ENCODE measurements at places on chromosomes 1 and 21.

DNA sequence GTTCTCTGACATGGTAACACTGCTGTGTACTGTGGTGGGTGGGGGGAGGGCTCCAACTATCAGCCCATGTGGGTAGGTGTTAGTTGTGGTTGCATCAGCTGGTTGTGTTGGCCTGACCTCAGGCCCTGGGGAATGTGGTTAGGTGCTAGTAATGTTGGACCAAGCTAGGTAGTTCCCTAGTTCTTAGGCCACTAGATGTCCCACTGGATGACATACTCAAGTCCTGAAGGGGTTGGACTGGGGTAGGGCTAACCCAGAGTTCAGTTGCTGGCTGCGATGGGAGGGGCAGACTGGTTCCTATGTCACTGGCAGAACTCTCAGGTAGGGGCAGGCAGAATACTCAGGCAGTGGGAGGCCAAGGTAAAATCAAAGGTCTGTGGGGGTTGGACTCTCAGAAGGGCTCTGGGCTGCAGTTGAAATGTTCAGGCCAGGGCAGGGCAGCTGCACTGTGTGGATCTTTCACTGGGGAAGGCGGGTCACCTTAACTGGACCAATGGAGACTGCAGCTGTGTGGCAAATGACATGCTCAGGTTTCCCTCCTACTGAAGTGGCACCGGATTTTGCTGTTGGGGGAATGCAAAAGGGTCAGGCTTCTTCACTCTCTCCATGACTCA is 870.7 kb downstream of the LRRIQ3 start:
- DNase-seq, result no peak

DNA sequence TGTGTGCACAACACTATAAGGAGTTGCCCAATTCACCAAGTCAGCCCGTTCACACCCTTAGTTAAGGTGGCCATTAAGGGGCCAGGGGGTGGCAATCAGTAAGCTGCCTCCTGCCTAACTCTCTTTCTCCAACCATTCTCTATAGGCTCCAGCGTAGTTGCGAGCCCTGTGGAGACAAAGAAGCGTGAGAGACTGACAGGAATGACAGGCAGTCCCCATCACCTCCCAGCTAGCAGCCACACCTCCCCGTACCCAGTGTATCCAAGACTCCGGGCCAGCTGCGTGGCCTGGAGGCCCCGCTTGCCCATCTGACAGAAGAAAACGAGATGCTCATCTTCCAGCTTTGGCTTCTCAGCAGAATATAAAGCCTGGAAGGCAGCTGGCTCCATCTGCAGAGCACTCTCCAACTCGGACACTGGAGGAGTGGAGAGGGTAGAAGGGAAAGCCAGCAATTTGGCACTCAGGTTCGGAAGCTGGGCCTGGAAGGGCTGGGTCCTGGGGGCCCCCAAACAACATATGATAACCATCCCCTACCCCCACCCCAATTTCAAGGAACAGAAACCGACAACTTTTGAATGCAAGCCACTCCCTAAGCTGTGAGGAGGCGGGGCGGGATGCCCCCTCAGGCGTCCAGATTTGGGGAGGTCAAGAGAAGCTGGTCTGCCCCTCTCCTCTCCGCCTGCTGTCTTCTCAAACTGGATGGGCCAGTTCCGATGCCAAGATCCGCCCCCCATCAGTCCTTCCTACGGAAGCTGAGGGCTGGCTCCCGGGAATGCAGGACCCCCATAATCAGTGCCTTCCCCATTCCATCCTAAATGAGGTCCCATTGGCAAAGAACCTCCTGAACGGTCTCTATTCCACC is 872 bp downstream of the TSTD1 start:
- DNase-seq, result no peak

DNA sequence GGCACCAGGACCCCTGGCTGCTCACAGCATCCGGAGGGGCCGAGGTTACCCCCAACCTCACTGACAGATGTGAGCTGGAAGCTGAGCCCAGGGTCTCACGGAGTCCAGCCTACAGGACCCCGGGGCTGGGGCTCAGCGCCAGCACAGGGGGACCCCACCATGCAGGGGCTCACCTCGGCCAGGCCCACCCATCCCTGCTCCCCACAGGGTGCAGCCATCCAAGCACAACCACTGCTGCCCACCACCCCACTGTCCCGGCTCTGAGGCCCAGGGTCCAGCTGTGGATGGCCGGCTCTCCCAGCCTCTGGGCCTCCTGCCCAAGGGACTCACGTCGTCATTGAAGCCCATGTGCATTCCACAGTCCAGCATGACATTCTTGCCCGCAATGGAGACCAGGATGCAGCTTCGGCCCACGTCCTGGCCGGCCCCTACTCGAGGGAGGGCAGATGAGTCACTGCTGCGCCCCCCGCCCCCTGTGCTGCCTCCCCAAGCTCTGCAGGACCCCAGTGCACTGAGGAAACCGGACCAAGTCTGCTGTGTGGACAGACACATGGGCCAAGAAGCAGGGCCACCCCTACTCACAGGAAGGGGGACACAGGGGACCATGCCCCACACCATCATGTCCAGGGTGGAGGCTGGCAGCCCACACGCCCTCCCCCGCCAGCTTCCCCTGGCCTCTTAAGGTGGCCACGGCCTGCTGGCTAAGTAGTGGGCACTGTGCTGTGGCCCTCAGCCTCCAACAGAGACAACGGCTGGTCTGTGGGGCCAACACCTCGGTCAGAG is 3.6 kb downstream of the INTS11 start:
- no peak for DNase-seq

DNA sequence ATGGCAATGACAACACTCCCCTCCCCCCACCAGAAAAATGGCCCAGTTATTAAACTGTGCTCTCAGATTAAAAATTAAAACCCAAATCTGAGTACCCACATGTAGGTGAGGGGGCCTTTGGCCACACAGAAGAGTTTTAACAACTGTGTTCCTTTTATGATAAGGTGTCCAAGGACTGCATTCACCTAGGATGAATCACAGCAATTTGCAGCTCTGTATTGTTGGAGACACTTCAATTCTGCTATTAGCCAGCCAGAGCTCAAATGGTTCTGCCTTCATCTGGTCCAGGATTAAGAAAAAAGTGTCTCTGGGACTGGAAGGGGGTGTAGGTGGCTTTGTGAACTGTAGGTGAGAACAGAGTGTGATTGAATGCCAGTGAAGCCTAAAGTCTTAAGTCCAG is 43.3 kb upstream of the DIRAS3 start:
- DNase-seq, result no peak

- no peak for DNase-seq
Measured at GRCh38 chr1:182051938-182052337, 9.6 kb downstream of the ZNF648 start.

DNA sequence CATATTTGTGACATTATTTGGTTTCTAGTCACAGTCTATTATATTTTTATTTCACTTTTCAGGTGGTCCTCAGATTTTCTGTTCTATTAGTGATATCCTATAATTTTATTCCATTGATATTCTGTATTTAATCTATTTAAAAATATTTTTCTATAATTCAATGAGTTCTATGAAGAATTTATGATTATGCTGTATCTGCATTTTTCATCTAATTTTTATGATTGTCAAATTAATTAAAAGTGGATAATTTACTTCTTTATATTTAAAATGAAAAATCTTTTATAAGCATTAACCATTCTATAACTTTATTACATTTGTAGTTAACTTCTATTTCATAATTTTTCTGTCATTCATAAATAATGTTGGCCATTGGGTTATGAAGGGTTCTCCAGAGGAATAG is 387.4 kb upstream of the LRRC7 start:
- DNase-seq, result no peak

- DNase-seq, result no peak
Measured at GRCh38 chr1:204826970-204827369, 43.7 kb upstream of the NFASC start.

Data from stimulated activated CD8-positive, alpha-beta memory T cell treated with anti-CD3 and anti-CD28 coated beads, Interleukin-2, amount 100 ng/mL, for 1 hour (primary cell).